Activated naive CD4-positive, alpha-beta T cell treated with anti-CD3 and anti-CD28 coated beads for 36 hours (primary cell): ENCODE measurements at places on chromosomes 7 and 10. TPM values are rescaled to one million over a fixed set of nuclear protein-coding genes. Genes with fewer than 3 reads are reported as not detected.

Gene MYPN
- total RNA-seq = not detected

Gene PPP1R3A
- total RNA-seq = not detected

Gene MYO3A
- not detected for total RNA-seq

DNA sequence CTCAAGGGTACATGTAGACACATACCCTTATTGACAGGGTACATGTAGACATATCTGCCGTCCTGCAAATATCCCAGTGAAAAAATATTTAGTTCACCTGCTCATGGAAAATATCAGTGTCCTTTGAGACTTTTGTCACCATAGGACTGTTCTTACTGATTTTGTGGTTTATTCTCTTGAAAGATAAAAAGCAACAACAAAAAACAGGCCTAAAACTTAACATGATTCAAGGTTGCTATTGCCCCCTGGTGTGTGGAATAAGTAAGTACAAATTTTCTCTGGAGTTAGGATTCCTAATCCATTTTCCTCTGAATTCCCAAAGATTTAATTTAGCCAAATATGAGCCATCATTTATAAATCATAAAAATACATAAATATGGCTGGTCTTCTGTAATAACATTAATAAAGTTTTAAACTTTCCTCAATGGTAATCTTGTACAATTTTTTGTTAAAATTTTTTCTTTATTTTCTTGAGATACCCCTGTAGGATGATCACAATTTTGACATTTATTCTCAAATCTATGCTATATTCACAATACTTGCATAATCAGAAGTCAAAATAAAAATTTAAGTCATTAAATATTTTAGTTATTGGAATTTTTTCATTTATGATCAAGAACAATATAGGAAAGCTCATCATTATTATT is 741.4 kb upstream of the POT1 start:
- no peak overlapping the region for H3K4me3 ChIP-seq
- no peak overlapping the region for H3K27ac ChIP-seq
- no peaks in the 10 kb centered on the region for H3K36me3 ChIP-seq

DNA sequence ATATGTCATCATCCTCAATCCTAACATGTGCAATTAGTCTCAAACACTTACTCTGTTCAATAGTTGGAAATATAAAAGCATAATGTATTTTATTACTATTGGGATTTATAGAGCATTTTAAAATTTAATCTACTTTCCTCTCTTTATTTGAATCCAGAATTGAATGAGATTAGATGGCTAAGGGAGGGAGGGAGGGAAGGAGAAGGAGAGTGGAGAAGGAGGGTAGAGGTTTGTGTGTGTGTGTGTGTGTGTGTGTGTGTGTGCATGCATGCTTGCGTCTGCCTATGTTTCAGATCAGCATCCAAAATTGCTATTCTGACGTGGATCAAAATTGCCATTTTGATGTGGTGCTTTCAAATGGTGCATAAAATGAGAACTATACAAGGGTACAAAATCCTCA is 90.8 kb downstream of the NRP1 start:
- H3K4me1 ChIP-seq = peaks cover 36% of the 10 kb centered on the region
- no peak overlapping the region for H3K4me3 ChIP-seq
- H3K27ac ChIP-seq = no peak overlapping the region
